ENCODE measurements at places on chromosomes 1 and 21. TPM values are rescaled to one million over a fixed set of nuclear protein-coding genes. Genes with fewer than 3 reads are reported as not detected.

FAM78B gene
- total RNA-seq = not detected

DNA sequence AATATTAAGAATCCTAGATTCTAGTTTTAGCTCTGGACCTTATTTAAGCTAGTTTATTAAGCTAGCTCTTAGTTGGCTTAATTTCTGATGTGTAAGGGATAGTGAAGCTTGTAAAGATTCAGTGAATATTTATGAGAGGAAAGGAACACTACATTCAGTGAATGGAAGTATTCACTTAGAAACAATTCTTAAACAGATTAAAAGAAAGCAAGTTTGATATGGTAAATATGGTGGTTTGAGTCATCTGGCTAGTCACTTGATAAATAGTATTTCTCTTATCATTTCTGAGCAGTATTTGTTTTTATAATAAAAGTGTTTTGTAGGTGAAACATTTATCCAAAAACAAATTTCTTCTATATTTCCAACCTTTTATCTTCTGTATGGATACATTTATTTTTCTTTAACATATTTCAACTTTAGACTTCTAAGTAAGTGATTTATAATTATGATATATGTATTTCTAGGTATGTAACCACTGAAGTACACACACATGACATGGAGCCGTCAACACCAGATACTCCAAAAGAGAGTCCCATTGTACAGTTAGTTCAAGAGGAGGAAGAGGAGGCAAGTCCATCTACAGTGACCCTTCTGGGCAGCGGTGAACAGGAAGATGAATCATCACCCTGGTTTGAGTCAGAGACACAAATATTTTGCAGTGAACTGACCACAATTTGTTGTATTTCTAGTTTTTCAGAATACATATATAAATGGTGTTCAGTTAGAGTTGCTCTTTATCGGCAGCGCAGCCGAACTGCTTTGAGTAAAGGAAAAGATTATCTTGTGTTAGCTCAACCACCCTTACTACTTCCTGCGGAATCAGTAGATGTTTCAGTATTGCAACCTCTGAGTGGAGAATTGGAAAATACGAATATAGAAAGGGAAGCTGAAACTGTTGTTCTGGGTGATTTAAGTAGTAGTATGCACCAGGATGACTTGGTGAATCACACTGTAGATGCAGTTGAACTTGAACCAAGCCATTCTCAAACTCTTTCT lies 55.6 kb downstream of the SUCO start:
- DNase-seq = peak; percentile 94

DNA sequence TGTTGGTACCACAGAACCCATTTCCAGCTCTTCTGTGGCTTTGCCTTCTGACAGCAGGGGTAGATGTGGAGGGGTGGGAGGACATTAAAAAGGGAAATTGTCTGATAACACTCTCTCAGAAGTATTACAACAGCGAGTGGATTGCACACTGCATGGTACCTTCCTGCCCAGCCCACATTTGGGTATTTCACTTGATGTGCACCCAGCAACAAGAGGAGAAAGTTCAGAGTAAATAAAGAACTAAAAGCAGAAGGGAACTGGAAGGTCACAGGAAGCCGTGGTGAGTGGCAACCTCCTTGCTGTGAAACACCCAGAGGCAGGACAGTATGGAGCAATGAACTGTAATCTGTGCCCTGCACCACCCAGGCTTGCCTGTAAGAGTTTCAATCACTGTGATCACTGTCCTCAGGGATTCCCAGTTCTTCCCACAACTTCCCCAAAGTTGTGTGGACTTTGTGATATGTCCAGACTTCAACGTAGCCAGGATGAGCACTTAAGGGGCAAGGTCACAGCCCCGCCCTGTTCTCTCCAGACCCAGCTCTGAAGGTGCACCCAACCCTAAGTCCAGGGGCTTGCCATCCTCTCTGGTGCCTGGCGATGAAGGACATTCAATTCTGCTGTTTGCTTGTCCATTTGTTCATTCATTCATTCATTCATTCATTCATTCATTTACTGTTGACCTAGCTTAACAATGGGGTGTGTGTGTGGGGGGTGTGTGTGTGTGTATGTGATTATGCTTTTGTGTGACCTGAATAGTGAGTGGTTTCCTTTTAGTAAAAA lies 18.7 kb upstream of the F5 start:
- no peak for DNase-seq

- no peak for DNase-seq
Observed at GRCh38 chr1:85118751-85119150, 70.5 kb upstream of the MCOLN3 start.

- peak; percentile 34 for DNase-seq
Observed at GRCh38 chr1:43994794-43995790, 3.7 kb downstream of the CCDC24 start.
